ENCODE measurements at places on chromosomes 2 and 18. TPM values are rescaled to one million over a fixed set of nuclear protein-coding genes. Genes with fewer than 3 reads are reported as not detected.

- peak; percentile 29 for DNase-seq
- no peak overlapping the region for H3K27ac ChIP-seq
- H3K4me1 ChIP-seq = no peaks in the 10 kb centered on the region
- H3K36me3 ChIP-seq = no peaks in the 10 kb centered on the region
- H3K27me3 ChIP-seq = no peaks in the 10 kb centered on the region
Observed at GRCh38 chr2:239464166-239465016, 63.6 kb upstream of the HDAC4 start.

GRCh38 chr18:50218432-50219197 lies 23.7 kb upstream of the MYO5B start:
- DNase-seq = peak; percentile 80
- H3K27me3 ChIP-seq = no peaks in the 10 kb centered on the region
- no peaks in the 10 kb centered on the region for H3K4me1 ChIP-seq
- no peak overlapping the region for H3K4me3 ChIP-seq
- H3K36me3 ChIP-seq = no peaks in the 10 kb centered on the region
- no peak overlapping the region for H3K27ac ChIP-seq

- H3K27ac ChIP-seq = no peak overlapping the region
- H3K4me3 ChIP-seq = peak overlapping the region; percentile 76
- H3K4me1 ChIP-seq = peaks cover 6% of the 10 kb centered on the region
- H3K36me3 ChIP-seq = no peaks in the 10 kb centered on the region
- H3K27me3 ChIP-seq = peaks cover 75% of the 10 kb centered on the region
- no peak for DNase-seq
Observed at GRCh38 chr2:144522176-144522896, 2.4 kb upstream of the ZEB2 start.

GRCh38 chr18:9413576-9413975 lies 61.7 kb upstream of the RALBP1 start:
- H3K27me3 ChIP-seq = no peaks in the 10 kb centered on the region
- no peaks in the 10 kb centered on the region for H3K4me1 ChIP-seq
- no peak for DNase-seq
- no peak overlapping the region for H3K4me3 ChIP-seq

DNA sequence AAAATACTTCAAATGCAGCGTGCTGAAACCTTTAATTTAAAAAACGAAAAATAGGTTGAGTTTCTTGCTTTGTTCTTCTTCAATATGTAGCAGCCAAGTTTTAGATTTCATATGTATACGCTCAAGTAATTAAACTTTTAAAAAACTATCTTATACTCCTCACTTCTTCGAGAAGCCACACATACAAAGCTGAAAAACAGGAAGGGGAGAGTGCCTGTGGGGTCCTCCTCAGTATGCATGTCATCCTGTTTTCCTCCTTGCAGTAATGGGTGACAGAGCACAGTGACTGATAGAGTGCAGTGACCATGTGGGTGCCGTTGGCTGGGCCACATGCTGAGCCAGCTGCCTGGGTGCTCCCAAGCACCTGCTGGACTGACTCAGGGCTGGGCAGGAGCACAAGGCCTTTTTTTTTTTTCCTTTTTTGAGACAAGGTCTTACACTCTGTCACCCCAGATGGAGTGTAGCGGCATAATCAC lies 33.3 kb downstream of the UXS1 start:
- no peak overlapping the region for H3K27ac ChIP-seq
- no peaks in the 10 kb centered on the region for H3K27me3 ChIP-seq
- no peak overlapping the region for H3K4me3 ChIP-seq
- H3K36me3 ChIP-seq = peaks cover 28% of the 10 kb centered on the region
- no peak for DNase-seq

DNA sequence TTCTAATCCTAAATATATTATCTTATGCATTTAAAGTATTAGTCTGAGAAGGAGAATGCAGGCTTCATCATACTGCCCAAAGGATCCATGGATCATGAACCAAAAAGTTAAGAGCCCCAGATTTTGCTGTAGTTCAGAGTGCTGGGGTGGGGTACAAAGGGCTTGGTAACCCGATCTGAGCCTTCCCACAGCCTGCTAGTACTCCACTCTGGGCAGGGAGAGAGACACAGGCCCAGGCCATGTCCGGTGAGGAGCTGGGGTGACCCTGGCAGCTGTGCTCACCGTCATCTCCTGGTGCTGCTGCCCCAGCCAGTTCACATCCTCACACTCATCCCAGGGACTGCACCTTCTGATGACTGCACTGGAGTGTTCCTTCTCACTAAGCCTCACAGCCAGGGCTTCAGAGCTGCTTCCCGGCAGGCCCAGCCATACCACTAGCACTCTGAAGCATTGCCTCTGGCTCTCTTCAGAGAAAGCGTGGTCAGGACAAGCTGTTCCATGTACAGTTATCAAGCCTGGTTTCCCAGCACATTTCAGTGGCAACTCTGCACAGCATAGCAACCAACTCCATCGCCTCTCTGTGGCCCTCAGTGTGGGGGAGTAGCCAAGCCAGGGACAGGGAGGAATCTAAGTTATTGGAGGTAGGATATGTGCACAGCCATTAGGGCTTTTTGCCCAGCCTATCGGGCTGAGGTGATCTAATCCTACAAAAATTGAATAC lies 189.0 kb upstream of the CTAGE1 start:
- no peaks in the 10 kb centered on the region for H3K4me1 ChIP-seq
- H3K27me3 ChIP-seq = no peaks in the 10 kb centered on the region
- H3K4me3 ChIP-seq = no peak overlapping the region
- H3K36me3 ChIP-seq = no peaks in the 10 kb centered on the region

- H3K36me3 ChIP-seq = no peaks in the 10 kb centered on the region
- no peak for DNase-seq
- no peak overlapping the region for H3K27ac ChIP-seq
- H3K4me3 ChIP-seq = no peak overlapping the region
- H3K27me3 ChIP-seq = no peaks in the 10 kb centered on the region
Observed at GRCh38 chr2:37802899-37803379, 122.1 kb upstream of the RMDN2 start.

GRCh38 chr18:56890632-56891031 lies 239.5 kb downstream of the WDR7 start:
- peak; percentile 58 for DNase-seq
- H3K36me3 ChIP-seq = no peaks in the 10 kb centered on the region
- H3K27me3 ChIP-seq = no peaks in the 10 kb centered on the region
- H3K27ac ChIP-seq = no peak overlapping the region

GRCh38 chr2:172674034-172674967 lies 61.3 kb upstream of the RAPGEF4 start:
- H3K4me1 ChIP-seq = no peaks in the 10 kb centered on the region
- H3K27me3 ChIP-seq = no peaks in the 10 kb centered on the region
- H3K4me3 ChIP-seq = no peak overlapping the region
- H3K27ac ChIP-seq = no peak overlapping the region
- no peaks in the 10 kb centered on the region for H3K36me3 ChIP-seq

GRCh38 chr2:127418300-127419111 lies at the start of gene PROC:
TSS of gene PROC (plus strand) at chr2:127418427. CDS start at chr2:127419943, 1,516 bp downstream.
- no peak within 1 kb of the TSS for H3K27ac ChIP-seq
- H3K27me3 ChIP-seq = peaks cover 48% of the 10 kb centered on the region
- no peak within 1 kb of the TSS for H3K4me3 ChIP-seq
- H3K36me3 ChIP-seq = no peaks in the 10 kb centered on the region
- DNase-seq = no peak
- peaks cover 4% of the 10 kb centered on the region for H3K4me1 ChIP-seq

- H3K36me3 ChIP-seq = no peaks in the 10 kb centered on the region
- H3K4me3 ChIP-seq = no peak overlapping the region
- H3K27me3 ChIP-seq = peaks cover 46% of the 10 kb centered on the region
- H3K27ac ChIP-seq = no peak overlapping the region
Observed at GRCh38 chr2:112181571-112182290, 43.5 kb downstream of the FBLN7 start.

The TOGARAM2 gene
- 4.2 TPM for total RNA-seq

The GCG gene
- not detected for total RNA-seq

The HADHA gene
- 83.8 TPM for total RNA-seq

The CIDEA gene
- total RNA-seq = not detected

The EPB41L3 gene
- total RNA-seq = 37.7 TPM

The CPSF3 gene
- total RNA-seq = 85.8 TPM
